ENCODE measurements at places on chromosomes 12 and 14. TPM values are rescaled to one million over a fixed set of nuclear protein-coding genes. Genes with fewer than 3 reads are reported as not detected.
A peak's percentile ranks its signal among the peaks of the same experiment; 100 is the strongest.

Gene MAP1LC3B2
- total RNA-seq: 0.71 TPM

Gene LRP1-AS
- not detected for total RNA-seq

DNA sequence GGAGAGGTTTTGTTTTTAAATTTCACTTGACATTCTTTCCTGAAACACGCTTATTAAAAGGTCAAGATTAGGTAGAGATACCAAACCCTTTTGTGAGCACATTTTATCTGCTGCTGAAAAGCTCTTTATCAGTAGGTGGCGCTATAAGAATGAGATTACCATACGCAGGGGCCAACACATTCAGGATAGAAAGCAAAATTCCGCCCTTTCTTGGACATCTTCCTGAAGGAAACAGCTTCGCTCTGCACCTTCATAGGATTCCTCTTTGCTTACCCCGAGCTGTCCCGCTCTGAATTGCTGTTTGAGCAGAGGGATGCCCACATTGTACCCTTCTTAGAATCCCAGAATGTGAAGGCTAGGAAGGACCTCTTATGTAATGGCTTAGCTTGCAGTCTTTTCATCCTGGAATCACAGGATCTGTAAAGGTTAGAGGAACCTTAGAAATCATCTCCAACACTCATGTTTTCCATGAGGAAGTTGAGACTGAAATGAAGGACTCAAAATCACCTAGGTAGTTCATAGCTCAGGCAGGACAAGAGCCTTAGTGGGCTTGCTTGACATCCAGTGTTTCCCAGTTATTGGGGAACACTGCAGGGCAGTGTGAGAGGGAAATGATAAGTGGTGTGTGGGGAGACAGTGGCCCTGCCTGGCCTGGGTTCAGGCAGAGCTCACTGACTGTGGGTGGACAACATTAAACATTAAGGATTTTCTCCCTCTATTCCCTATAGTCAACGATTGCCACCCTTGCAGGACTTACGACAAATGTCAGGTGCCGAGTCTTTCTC lies 38.7 kb upstream of the CRY1 start:
- DNase-seq: peak; percentile 74
- H3K4me1 ChIP-seq: no peaks in the 10 kb centered on the region
- H3K27me3 ChIP-seq: no peaks in the 10 kb centered on the region
- no peaks in the 10 kb centered on the region for H3K36me3 ChIP-seq
- H3K4me3 ChIP-seq: no peak overlapping the region
- no peak overlapping the region for H3K27ac ChIP-seq

DNA sequence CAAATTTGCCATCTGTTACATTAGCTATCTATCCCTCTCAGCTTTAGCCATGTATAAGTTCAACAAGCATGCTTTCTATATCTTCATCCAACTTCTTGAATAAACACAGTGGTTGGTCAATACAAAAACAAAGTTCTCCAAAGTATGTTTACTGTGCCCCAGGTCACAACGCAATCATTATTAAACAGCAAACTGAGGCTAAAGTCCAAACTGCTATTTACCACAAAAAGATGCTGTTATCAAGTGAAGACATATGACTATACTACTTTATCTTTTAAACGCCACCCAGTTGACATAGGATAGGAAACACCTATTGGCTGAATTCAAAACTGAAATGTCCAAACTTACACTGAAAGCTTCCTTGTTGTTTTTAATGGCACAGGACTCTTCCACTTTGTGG lies 11.7 kb downstream of the ZCCHC8 start:
- H3K4me1 ChIP-seq: peaks cover 16% of the 10 kb centered on the region
- no peak overlapping the region for H3K4me3 ChIP-seq
- H3K27me3 ChIP-seq: no peaks in the 10 kb centered on the region
- no peak for DNase-seq

DNA sequence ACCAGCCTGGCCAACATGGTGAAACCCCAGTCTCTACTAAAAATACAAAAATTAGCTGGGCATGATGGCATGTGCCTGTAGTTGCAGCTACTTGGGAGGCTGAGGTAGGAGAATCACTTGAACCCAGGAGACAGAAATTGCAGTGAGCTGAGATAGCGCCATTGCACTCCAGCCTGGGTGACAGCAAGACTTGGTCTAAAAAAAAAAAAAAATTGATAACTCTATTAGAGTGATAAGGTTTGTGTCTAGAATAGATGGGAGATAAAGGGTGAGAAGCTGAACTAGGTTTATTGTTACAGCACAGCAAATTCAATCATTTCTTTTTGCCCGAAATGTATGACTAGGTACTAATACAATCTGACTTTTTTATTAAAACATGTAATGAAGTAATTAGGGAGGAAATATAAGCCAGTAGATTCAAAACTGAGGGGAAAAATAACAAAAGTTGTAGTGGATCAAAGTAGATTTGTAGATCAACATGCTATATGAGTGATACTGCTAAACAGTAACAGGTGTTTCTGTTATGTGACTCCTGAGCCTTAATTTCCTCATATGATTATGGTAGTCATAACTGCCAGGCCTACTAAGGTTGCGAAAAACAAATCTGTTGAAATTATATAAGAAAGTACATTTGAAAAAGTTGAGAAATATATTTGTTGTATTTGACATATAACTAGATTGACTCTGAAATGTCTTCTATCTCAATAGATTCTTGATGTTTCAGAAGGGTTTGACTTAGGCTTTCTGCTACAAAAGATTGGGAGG lies 83.6 kb downstream of the WNK1 start:
- no peak for DNase-seq
- H3K27me3 ChIP-seq: no peaks in the 10 kb centered on the region
- H3K27ac ChIP-seq: no peak overlapping the region
- no peak overlapping the region for H3K4me3 ChIP-seq

DNA sequence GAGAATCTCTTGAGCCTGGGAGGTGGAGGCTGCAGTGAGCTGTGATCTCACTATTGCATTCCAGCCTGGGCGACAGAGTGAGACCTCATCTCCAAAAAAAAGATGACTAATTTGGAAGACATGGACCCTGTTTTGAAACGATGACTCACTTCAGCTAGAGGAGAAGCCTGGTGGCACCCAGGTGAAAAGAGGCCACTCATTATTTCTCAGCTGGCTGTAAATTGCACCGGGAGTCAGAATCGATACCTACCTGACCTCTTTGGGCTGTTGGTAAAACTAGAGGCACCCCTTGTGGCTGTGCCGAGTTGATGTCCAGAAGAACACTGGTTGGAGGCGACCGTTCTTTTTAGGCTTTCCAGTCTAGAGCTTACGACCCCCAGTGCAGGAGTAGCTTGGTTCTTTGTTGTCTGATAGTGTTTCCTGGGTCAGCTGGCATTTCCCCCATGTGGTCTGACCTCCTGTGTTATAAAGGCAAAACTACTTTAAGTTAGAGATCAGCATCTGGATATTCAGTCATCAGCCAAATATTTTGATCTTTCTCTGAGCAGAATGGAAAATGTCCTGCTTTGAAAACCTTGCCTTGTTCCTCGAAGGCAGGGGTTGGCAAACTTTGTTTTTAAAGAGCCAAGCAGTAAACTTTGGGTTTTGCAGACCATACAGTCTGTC lies 93.2 kb downstream of the CHST11 start:
- no peak overlapping the region for H3K4me3 ChIP-seq
- peaks cover 14% of the 10 kb centered on the region for H3K4me1 ChIP-seq
- H3K27ac ChIP-seq: no peak overlapping the region
- no peaks in the 10 kb centered on the region for H3K36me3 ChIP-seq
- DNase-seq: no peak

DNA sequence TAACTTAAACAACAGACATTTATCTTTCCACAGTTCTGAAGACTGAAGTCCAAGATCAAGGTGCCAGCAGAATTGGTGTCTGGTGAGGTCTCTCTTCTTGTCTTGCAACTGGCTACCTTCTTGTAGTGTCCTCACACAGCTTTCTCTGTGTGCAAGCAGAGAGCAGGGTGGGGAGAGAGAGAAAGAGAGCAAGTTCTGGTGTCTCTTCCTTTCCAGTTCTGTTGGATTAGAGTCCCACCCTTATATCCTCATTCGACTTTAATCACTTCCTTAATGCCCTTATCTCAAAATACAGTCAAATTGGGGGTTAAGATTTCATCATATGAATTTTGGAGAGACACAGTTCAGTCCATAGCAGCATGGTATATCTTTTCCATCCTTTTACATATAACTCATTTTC lies 40.8 kb downstream of the DYRK2 start:
- DNase-seq: no peak
- H3K27ac ChIP-seq: no peak overlapping the region
- no peaks in the 10 kb centered on the region for H3K27me3 ChIP-seq
- peaks cover 27% of the 10 kb centered on the region for H3K4me1 ChIP-seq

- H3K4me1 ChIP-seq: no peaks in the 10 kb centered on the region
- no peak overlapping the region for H3K4me3 ChIP-seq
- no peak for DNase-seq
- no peaks in the 10 kb centered on the region for H3K36me3 ChIP-seq
- H3K27ac ChIP-seq: no peak overlapping the region
Measured at GRCh38 chr12:127162902-127163301, 1104.1 kb upstream of the TMEM132C start.
